ENCODE measurements at places on chromosomes 16 and 17. TPM values are rescaled to one million over a fixed set of nuclear protein-coding genes. Genes with fewer than 3 reads are reported as not detected.

FHOD1 gene
- total RNA-seq, result 33.1 TPM

TBC1D28 gene
- total RNA-seq, result not detected

CLDN9 gene
- total RNA-seq, result not detected

HAS3 gene
- 1.9 TPM for total RNA-seq

FAM20A gene
- not detected for total RNA-seq

MPP2 gene
- total RNA-seq, result not detected

PIRT gene
- total RNA-seq, result not detected

PSKH1 gene
- 14.2 TPM for total RNA-seq

KCNAB3 gene
- 10.0 TPM for total RNA-seq

TP53TG3B gene
- not detected for total RNA-seq

OSGIN1 gene
- not detected for total RNA-seq

SLC47A2 gene
- not detected for total RNA-seq

MT1M gene
- total RNA-seq, result not detected

- DNase-seq, result no peak
Observed at GRCh38 chr17:3033741-3034577, 29.4 kb downstream of the OR1D5 start.

- DNase-seq, result no peak
Observed at GRCh38 chr16:20243731-20244281, 83.5 kb downstream of the GP2 start.

- no peak for DNase-seq
Observed at GRCh38 chr16:7748522-7748921, 415.9 kb downstream of the RBFOX1 start.

GRCh38 chr17:63387656-63388340, 58.3 kb downstream of the CYB561 start:
- no peak for DNase-seq

- no peak for DNase-seq
Observed at GRCh38 chr16:28473714-28474265, 1.7 kb upstream of the NPIPB7 start.

DNA sequence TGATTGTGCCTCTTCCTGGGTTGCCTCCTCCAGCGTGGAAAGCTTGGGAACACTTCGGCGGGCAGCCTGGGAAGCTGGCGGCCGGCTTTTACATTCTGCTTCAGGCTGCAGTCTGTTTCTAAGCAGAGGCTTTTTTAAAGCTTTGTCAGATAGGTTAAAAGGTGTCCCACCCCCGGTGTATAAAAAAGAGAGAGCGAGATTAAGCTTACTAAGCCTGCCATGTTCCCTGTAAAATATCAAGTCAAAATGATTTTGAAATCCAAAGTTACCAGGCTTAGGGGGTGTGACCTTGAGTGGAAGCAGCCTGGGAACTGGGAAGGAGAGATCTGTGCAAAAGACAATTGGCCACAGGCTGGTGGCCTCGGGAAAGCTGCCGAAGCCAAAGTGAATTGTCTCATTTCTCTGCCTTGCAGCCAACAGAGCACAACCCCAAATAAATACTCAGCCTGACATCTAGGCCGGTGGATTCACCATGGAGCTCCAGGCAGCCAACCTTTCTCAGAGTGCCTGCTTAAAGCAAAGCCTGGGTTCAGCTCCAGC, 254.5 kb downstream of the FTO start:
- DNase-seq, result no peak

DNA sequence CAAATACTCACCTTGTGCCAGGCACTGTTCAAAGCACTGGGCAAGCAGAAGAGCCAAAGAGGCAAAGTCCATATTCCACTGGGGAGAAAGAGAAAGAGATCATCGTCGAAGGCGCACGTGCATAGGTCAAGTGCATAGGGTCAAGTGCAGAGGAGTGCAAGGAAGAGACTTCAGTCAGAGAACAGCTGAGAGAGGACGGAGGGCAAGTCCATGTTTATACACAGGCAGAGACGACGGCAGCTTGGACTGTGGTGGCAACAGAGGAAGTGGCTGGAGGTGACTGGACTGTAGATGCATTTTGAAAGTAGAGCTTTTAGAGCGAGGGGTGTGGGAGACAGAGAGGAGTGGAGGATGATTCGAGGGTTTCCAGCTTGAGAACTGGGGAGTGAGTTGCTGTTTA, 74.7 kb upstream of the SDK2 start:
- DNase-seq, result no peak

DNA sequence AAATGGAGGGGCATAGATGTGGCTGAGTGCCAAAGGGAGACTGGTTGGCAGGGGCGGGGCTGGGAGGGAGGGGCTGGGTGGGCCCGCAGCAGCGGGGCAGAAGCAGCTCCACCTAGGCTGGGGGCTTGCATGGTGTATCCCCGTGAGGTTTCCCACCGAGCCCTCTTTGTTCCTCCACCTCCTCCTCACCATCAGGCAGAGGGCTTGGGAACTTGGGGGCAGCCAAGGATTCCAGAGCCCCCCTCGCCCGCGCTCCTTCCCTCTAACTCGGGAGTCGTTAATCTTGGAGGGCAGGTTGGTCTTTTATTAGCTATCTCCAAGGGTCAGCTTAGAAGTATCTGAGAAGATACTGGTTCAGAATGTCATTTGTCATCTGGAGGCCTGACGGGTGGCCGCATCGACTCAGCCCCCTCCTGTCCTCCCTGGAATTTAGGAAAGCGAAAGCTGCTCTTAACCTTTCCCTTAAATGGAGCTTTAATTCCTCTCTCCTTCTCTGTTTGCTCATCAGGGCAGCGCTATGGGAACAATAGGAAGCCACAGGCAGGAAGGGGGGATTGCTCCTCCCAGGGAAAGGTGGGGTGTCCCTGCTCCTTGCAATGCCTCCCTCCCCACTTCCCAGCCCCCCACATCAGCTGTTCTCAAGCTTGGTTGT, 274.3 kb upstream of the XYLT1 start:
- no peak for DNase-seq

DNA sequence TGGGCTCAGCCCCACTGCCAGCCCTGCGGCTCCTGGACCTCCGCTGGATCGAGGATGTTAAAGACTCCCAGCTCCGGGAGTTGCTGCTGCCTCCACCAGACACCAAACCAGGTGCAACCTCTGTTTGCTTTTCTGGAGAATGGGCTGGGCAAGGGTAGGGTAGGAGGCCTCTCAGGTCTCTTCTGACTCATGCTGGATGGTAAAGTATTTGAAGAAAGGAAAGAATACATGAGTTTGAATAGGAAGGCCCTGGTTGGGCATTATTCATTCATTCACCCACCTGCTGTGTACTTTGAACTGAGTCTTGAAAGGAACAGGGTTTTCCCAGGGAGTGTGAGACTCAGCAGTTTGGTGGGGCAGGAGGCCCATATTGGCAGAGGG, 6.5 kb upstream of the ORAI3 start:
- DNase-seq, result no peak

DNA sequence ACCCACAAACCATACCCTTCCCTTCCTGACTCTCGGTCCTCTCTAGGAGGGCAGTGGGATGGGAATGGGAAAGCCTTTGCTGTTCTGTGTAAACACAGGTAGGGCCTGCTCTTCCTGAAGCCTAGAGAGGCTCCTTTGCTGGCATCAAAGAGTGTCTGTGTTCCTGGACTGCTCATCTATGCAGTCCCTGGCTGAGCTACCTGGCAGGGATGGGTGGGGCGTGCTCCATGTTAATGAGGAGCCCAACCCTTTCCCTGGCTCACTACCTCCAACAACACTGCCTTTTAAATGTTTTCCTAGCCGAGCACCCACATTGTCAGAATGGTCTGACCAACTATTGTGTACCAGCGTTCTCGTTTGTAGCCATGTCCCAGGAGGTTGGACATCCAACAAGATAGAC, 26.6 kb upstream of the NAGLU start:
- DNase-seq, result no peak

GRCh38 chr16:8848231-8848938, 20.4 kb downstream of the CARHSP1 start:
- no peak for DNase-seq

- DNase-seq, result no peak
Observed at GRCh38 chr16:70697594-70698170, 11.8 kb upstream of the MTSS2 start.

GRCh38 chr16:77594057-77594456, 128.3 kb upstream of the NUDT7 start:
- no peak for DNase-seq

DNA sequence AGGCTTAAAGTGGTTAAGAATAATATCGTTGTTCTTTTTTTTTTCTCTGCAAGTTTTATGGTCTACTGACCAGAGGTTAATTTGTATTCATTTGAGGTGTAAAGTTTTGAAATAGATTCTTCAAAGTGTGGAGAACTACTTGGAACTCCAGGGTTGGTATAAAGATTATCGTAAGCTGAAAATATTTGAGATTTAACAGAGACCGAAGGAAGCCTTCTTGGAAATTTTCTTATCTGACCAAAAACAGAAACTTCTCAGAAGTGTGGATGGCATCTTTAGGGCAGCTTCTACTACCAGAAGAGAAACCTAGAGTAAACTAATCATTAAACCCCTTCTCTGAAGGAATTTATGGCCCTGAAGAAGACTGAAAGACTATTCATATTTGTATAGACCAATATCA, 206.8 kb upstream of the MON1B start:
- DNase-seq, result no peak

DNA sequence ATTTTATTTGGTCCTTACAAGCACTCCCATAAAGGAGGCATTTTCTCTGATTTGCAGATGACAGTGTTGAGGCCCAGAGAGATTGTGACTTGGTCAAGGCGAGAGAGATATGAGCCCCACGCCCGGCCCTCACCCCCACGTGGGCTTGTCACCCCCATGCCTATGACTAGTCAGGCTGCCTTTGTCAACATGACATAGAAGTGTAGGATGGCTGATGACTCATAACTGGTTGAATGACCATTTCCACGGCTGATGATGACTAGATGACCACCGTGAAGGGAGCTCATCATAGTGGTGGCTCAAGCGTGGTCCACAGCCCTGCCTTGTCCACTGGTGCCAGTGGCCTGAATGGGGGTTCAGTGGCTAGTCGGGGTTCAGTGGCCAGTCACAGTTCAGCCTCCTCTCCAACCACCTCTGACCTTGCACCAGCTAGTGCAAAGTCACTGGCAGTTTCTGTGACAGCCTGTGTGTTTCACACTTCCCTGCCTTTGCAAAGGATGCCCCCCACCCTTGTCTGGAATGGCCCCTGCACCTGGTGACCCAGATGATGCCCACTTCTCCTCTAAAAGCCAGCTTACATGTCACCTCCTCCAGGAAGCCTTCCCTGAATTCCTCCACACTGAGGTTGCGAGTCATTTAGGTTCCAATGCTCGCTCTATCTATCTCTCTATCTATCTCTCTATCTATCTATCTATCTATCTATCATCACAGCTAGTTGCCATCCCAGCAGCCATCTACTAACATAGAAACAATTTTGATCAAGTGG, 3.8 kb upstream of the WSCD1 start:
- no peak for DNase-seq

DNA sequence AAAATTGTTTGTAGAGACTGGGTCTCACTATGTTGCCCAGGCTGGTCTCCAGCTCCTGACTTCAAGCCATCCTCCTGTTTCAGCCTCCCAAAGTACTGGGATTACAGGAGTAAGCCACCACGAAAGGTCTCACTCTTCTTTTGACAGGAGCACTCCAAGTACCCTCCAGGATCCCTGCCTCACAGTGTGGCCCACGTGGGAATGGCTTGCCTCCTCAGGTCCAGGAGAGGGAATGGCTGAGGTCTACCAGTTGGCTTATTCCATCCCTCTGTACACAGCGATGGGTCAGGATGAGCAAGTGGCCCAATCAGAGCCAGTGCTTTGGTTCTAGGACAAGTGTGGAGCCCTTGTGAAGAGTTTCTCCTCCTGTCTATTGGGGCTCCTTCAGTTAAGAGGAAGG, 73.7 kb upstream of the ZNF423 start:
- no peak for DNase-seq

GRCh38 chr16:69773260-69773947, 11.3 kb downstream of the WWP2 start:
- DNase-seq, result peak; percentile 92

All from Karpas-422 (cell line).